ENCODE measurements at places on chromosomes 4 and X.

GRCh38 chr4:112142182-112142581 lies 3.1 kb upstream of the FAM241A start:
- peak; percentile 37 for DNase-seq

- DNase-seq = peak; percentile 71
Measured at GRCh38 chr4:37628977-37629609, 57.1 kb downstream of the RELL1 start.

- DNase-seq = no peak
Measured at GRCh38 chr4:14180983-14181601, 553.6 kb upstream of the BOD1L1 start.

GRCh38 chr4:123977641-123978081 lies 581.1 kb downstream of the SPRY1 start:
- DNase-seq = no peak

GRCh38 chr4:85555206-85555605 lies 80.3 kb downstream of the ARHGAP24 start:
- DNase-seq = no peak

GRCh38 chrX:142978130-142978684 lies 47.5 kb upstream of the SPANXN4 start:
- no peak for DNase-seq

DNA sequence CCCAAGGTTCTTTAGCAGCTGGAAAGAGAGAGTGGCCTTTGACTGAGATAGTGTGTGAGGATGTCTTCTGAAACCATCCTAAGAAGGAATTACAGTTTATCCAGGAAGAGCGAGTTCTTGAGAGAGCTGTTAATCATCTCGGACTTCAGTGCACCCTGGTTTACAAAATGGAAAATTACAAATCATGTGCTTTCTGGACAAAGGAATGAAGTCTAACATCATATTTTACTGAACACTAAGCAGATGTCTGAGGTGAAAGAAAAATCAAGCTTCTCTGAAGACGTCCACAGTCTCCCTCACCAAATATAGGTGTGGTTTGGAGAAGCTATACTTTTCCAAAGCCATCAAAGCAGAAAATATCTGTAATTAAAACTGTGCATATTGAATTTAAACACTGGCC lies 30.8 kb upstream of the CYP2U1 start:
- no peak for DNase-seq

GRCh38 chr4:102493257-102493656 lies 7.9 kb upstream of the NFKB1 start:
- DNase-seq = no peak

DNA sequence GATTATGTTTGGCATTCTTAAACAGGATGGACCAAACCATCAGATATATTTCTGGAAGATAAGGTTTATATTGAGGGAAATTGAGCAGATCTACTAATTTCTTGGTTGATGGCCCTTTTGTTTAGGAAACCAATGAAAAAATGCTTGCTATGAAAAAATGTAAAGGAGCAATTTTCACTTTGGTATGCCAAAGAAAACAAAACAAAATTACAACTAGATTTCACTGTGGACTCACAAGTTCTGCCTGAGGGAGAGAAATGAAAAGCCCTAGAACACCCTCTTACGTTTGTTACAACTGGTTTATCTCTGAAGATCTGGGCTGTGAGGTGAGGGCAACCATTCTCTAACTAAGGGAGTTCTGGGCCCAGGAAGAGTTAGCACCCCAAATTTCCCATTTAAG lies 122.5 kb upstream of the IL15 start:
- DNase-seq = no peak

- DNase-seq = peak; percentile 31
Measured at GRCh38 chr4:24965627-24966026, 52.8 kb upstream of the CCDC149 start.

DNA sequence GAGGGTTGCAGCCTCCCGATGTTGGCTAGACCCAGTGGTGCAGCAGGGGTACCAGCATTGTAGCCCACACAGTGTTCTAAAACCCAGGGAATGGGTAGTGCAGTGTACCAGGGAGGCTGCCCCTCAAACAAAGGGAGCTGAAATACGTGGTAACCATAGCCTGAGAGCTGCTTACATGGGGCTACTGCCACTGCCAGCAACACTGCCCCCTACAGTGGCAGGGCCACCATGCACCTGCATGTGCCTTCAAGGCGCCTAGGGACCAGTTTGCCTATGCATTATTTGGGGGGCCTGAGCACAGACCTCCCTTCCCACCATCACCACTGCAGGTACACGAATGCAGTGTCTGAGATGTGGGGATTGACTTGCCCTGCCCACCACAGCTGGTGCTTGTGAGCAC lies 21.0 kb upstream of the BMP15 start:
- DNase-seq = no peak

DNA sequence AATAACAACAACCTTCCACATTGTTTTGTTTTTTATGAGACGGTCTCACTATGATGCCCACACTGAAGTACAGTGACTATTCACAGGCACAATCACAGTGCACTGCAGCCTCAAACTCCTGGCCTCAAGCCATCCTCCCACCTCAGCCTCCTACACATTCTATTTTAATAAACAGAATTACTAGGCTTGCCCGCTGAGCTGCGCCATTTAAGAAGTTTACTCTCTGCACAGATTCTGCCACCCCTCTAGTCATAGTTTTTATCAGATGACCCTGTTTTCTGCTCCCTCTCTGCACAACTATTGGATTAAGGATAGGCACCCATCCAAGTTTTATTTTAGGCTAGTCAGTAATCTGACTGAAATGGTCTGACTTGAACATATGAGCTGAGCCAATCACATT lies 11.3 kb upstream of the COX18 start:
- no peak for DNase-seq

DNA sequence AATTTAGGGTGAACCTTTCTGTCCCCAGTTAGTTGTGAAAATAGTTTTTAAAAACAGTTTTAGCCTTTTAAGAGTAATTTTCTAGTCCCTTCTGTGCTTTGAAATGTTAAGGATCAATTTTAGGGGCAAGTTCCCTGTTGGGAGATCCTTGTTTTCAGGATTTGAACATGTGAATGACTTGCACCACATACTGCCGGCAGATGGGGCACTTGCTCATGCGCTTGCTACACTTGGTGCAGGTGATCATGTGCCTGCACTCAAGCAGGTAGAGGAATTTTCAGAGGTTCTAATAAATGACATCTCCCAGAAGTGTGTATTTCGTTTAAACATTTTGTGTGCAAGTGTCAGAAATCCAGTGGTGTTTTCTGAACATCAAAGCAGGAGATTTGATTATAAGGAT lies 195.9 kb downstream of the CHM start:
- DNase-seq = peak; percentile 27

DNA sequence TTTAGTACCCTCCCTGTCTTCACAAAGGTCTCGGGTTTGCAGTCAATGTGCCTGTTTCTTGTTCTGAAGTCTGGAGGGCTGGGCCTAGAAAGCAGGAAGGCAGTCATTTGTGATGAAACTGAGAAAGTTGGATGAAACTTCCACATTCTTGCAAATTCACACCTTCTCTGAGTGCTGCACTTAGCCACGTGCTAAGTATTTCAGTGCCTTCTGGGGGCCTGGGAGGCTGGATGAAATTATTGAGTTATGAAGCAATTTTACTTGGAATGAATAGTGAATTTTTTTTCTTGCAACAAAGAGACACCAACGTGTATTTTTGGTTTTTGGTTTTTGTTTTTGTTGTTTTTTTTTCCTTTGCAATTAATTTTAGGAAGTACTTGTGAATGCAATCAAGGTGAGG lies 71.2 kb downstream of the MSX1 start:
- no peak for DNase-seq

- no peak for DNase-seq
Measured at GRCh38 chr4:15958562-15958961, 4.4 kb downstream of the FGFBP2 start.

- DNase-seq = no peak
Measured at GRCh38 chr4:150056569-150056968, 21.7 kb upstream of the DCLK2 start.
